ENCODE measurements at places on chromosomes 5 and 9. TPM values are rescaled to one million over a fixed set of nuclear protein-coding genes. Genes with fewer than 3 reads are reported as not detected.

GRCh38 chr5:38601863-38602298 lies 45.4 kb upstream of the LIFR start:
- no peak for DNase-seq
- no peak overlapping the region for H3K27ac ChIP-seq

DNA sequence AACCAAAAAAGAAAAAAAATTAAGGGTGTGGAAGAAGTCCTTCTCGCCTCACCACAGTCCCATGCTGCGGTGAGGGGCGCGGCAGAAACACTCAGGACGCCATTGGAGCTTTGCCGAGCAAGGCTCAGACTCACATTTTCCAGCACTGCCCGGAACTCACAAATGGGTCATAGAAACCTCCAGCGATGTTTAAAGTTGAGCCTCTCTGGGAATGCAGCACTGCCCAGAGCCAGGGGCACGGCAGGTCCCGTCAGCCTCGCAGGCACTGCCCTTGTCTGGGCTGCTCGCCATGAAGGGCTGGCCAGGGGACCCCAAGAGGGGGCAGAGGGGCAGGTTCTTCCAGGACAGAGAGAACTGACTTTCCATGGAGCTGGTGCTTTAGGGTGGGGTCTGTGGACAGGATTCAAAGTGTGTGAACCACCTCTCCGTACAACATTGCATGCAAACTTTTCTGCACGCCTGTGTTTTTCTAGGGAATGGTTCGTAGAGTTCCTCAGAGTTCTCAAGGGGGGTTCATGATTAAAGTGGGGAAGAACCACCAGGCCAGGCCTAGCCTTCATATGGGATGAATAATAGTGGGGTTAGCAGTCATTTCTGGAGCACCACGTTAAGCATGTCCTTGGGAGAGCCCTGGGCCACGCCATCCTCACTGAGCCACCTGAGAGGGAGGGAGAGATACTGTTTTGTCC lies 38.4 kb downstream of the PRRX2 start:
- H3K27ac ChIP-seq: peak overlapping the region; percentile 75
- H3K4me3 ChIP-seq: no peak overlapping the region

- H3K4me3 ChIP-seq: peak overlapping the region; percentile 79
- H3K36me3 ChIP-seq: no peaks in the 10 kb centered on the region
- peaks cover 54% of the 10 kb centered on the region for H3K27me3 ChIP-seq
- DNase-seq: no peak
Observed at GRCh38 chr5:123093111-123093600, 4.1 kb downstream of the PRDM6 start.

DNA sequence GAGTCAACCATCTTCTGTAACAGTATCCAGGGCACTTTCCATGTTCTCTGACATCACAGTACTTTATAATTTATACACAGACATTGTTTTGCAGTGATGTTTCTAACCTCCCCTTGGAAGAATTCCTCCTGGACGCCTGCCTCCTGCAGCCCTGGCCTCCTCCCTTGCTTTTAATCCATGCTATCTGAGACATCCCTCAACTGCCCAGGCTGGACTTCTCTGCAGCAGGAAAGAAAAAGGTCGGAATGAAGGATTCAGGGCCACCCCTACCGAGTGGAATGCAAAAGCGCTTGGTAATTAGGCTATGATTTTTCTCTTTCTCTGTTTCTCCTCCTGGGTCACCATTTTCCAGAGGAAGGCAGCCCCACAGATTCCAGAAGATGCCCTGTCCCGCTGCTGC lies 47.0 kb upstream of the SHC3 start:
- H3K4me1 ChIP-seq: peaks cover 13% of the 10 kb centered on the region
- H3K27me3 ChIP-seq: no peaks in the 10 kb centered on the region
- no peak overlapping the region for H3K4me3 ChIP-seq
- no peaks in the 10 kb centered on the region for H3K36me3 ChIP-seq

Gene PDGFRB
- 59.6 TPM for total RNA-seq

Gene GNA14
- 29.2 TPM for total RNA-seq
